A673 (cell line): ENCODE measurements at places on chromosomes 16 and 17.

- DNase-seq, result no peak
- no peaks in the 10 kb centered on the region for H3K4me1 ChIP-seq
- H3K36me3 ChIP-seq, result no peaks in the 10 kb centered on the region
- H3K27me3 ChIP-seq, result peaks cover 2% of the 10 kb centered on the region
- no peak overlapping the region for H3K4me3 ChIP-seq
- no peak overlapping the region for H3K27ac ChIP-seq
These were observed 39.5 kb downstream of the RCVRN start for GRCh38 chr17:9865586-9865985.

GRCh38 chr16:87472935-87473334 lies 19.9 kb downstream of the ZCCHC14 start:
- H3K27ac ChIP-seq, result no peak overlapping the region
- H3K27me3 ChIP-seq, result no peaks in the 10 kb centered on the region
- H3K36me3 ChIP-seq, result no peaks in the 10 kb centered on the region
- H3K4me1 ChIP-seq, result peaks cover 3% of the 10 kb centered on the region
- H3K4me3 ChIP-seq, result no peak overlapping the region

DNA sequence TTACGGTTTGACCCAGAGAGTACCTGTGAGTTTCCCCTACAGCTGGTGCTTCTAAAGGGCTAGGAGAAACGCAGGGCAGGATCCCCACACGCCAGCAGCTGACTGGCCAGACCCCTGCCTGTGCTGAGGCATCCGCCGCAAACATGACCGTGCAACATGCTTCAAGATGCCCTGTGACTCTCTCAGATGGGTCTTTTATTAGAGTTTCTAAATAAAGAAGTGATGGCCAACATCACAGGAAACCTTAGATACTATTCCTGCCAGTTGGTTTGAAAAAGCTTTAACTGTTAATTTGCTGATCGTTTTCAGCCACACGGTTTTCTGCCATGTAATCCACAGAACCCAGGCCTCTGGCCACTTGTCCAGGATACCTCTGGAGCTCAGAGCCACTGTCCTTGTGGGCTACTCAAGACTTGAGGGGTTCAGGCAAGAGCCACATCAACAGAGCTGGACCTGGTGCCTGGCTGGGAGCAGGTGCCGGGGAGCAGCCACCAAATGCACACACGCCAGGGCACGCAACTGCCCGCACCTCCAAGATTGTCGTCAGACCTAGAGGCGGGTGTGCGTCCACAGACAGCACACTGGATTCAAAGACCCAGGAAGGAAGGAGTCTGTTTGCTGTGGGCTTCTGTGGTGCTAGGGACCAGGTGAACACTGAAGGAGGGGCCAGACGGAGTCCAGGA lies 118.4 kb downstream of the ZNF778 start:
- H3K4me1 ChIP-seq, result peaks cover 53% of the 10 kb centered on the region
- no peaks in the 10 kb centered on the region for H3K27me3 ChIP-seq
- H3K4me3 ChIP-seq, result no peak overlapping the region
- DNase-seq, result no peak
- peak overlapping the region; percentile 29 for H3K27ac ChIP-seq

- no peaks in the 10 kb centered on the region for H3K27me3 ChIP-seq
- H3K4me1 ChIP-seq, result no peaks in the 10 kb centered on the region
- no peak overlapping the region for H3K4me3 ChIP-seq
- no peak overlapping the region for H3K27ac ChIP-seq
- H3K36me3 ChIP-seq, result no peaks in the 10 kb centered on the region
These were observed 232.6 kb upstream of the IRX3 start for GRCh38 chr16:54519161-54519695.

GRCh38 chr17:6596941-6597340 lies 40.6 kb upstream of the PITPNM3 start:
- peaks cover 77% of the 10 kb centered on the region for H3K36me3 ChIP-seq
- no peak for DNase-seq
- H3K27me3 ChIP-seq, result no peaks in the 10 kb centered on the region
- no peak overlapping the region for H3K27ac ChIP-seq
- H3K4me1 ChIP-seq, result no peaks in the 10 kb centered on the region

GRCh38 chr16:54928016-54928356 lies 2.7 kb upstream of the IRX5 start:
- peaks cover 30% of the 10 kb centered on the region for H3K4me1 ChIP-seq
- H3K4me3 ChIP-seq, result peak overlapping the region; percentile 88
- peaks cover under 1% of the 10 kb centered on the region for H3K36me3 ChIP-seq
- DNase-seq, result peak; percentile 49
- no peaks in the 10 kb centered on the region for H3K27me3 ChIP-seq
- peak overlapping the region; percentile 72 for H3K27ac ChIP-seq

- no peaks in the 10 kb centered on the region for H3K27me3 ChIP-seq
- H3K27ac ChIP-seq, result no peak overlapping the region
- no peaks in the 10 kb centered on the region for H3K36me3 ChIP-seq
- no peaks in the 10 kb centered on the region for H3K4me1 ChIP-seq
- DNase-seq, result no peak
These were observed 12.8 kb downstream of the LRRC36 start for GRCh38 chr16:67339453-67339852.

DNA sequence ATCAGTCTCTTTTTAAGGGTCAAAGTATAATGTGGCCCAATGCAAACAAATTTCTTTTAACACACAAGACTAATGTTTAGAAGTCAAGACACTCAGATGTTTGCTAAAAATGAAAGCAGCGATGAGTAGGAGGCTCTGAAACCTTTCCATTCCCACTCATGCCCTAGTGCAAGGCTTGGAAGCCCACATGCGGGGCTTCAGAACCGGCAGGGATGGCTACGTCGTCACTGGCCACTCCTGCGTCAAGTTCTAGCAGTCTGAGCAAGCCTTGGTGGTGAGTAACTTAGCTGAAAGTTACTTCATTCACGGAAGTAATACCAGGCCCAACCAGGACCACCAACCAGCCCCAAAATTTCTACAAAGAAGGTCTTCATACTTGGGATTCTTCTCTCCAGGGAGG lies 14.8 kb upstream of the TMED6 start:
- H3K4me1 ChIP-seq, result no peaks in the 10 kb centered on the region
- H3K27me3 ChIP-seq, result no peaks in the 10 kb centered on the region
- no peak overlapping the region for H3K4me3 ChIP-seq
- H3K27ac ChIP-seq, result no peak overlapping the region
- peaks cover 64% of the 10 kb centered on the region for H3K36me3 ChIP-seq

DNA sequence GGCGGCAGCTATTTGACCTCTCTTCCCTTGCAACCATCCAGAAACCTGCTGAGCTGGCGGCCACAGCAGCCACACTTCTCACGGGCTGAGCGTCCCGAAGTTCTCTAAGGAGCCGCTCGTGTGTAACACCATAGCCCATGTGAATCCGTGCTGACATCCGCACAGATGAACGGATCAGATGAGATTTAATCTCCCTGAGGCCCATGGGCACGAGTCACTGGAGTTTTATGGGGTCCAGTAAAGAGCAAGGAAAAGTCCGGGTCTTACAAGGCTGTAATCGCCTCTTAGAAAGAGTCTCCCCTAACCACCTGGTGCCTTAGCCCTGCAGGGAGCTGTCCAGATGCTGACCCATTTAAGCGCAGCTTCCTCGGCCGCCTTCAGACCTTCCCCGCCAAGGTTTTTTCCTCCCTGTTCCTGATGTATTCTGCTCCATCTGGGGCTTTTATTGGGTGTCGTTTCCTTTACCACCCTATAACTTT lies 5.5 kb upstream of the CACNG5 start:
- H3K27me3 ChIP-seq, result no peaks in the 10 kb centered on the region
- no peak overlapping the region for H3K4me3 ChIP-seq
- no peaks in the 10 kb centered on the region for H3K36me3 ChIP-seq
- peaks cover 49% of the 10 kb centered on the region for H3K4me1 ChIP-seq
- no peak overlapping the region for H3K27ac ChIP-seq
- DNase-seq, result no peak
